ENCODE measurements at places on chromosomes 13 and 19. TPM values are rescaled to one million over a fixed set of nuclear protein-coding genes. Genes with fewer than 3 reads are reported as not detected.

- DNase-seq, result no peak
Observed at GRCh38 chr13:27982361-27982760, 6.1 kb downstream of the URAD start.

DNA sequence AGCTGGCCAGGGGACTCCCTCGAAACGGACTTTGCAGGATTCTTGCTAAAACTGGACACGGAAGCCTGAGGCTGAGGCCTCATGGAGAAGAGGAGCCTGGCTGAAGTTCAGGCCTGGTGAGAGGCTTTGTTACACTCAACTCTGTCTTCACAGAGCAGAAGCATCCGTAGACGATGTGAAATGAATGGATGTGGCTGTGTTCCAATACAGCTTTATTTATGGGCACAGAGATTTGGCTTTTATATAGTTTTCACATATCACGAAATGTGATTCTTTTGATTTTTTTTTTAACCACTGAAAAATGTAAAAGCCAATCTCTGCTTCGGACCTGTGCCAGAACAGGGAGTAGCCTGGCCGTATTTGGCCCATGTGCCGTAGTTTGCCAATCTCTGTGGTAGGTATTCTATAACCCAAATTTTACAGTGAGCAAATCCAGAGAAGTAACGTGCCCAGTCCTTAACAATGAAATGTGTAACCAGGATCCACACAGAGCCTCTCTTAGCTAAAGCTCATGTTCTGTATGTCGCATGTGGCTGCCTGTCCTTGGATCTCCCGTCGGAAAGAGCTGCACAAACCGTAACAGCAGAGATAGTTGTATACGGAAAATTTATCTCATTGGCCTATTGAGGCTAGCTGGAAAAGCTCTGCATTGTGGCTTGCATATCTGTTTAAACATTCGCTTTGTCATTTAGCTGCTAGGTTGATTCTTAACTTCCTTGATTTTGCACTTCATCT lies 171.6 kb upstream of the RNF113B start:
- no peak for DNase-seq

GRCh38 chr13:30998136-30999088 lies 66.0 kb downstream of the TEX26 start:
- no peak for DNase-seq

The CGB5 gene
- total RNA-seq, result not detected

The SPRY2 gene
- 0.22 TPM for total RNA-seq

The WIZ gene
- total RNA-seq, result 14.8 TPM
